Stimulated activated CD4-positive, alpha-beta T cell treated with anti-CD3 and anti-CD28 coated beads, Interleukin-12 subunit alpha, Interleukin-12 subunit beta, amount 100 ng/mL, for 4 hours (primary cell): ENCODE measurements at places on chromosomes 16 and 17.

- DNase-seq = no peak
These were observed at the start of gene SLFN12L for GRCh38 chr17:35537601-35538141. SLFN12L (minus strand) TSS chr17:35537678; CDS start chr17:35522364, 15,314 bp downstream.

DNA sequence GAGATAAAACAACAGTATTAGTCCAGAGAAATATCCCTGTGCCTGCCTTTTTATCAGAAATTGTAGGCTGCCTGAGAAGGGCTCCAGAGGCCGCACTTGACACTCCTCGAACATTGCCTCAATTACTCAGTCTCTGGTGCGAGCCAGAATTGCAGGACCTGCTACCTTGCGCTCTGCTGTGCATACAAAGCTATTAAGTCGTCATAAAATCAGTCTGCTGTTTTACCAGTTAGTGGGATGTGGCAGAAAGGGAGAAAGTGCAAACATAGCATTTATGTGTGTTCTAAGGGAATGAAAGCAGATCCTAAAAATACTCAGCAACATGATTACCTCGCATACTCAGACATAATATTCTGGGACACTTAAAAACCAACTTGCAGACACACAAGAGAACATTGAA lies 70.6 kb downstream of the TMC6 start:
- no peak for DNase-seq

DNA sequence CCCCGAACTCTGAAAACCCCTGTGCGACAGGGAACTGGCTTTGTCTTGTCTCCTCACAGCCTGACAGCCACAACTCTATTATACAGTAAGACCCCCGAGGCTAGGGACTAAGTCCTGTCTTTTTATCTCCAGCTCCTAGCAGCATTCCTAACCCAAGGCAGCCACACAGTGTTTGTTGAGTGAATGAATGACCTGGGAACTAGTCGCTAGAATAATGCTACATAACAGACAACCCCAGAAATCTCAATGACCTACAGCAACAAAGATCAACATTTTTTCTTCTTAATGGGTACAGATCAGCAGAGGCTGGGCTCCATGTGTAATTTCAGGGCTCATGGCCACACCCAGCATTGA lies 71.4 kb upstream of the TNRC6C start:
- no peak for DNase-seq

DNA sequence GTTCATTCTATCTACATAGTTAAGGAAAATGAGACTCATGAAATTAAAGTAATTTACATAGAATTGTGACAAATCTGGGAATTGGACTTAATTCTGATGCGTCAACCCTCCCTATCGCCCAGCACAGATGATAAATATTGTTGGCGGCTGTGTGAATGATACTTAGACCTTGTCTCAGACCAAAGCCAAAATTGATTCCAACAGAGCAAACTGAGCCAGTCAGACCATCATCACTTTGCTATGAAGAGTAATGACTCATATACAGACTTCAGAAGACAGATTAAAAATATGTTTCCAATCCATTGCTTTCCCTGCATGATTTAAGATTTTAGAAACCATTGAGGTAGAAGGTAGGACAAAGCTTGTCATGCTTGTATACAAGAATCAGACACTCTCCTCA lies 1156.7 kb upstream of the CDH8 start:
- no peak for DNase-seq

GRCh38 chr16:24983561-24983960 lies 31.6 kb downstream of the ARHGAP17 start:
- no peak for DNase-seq
